Stimulated activated CD8-positive, alpha-beta memory T cell treated with anti-CD3 and anti-CD28 coated beads, Interleukin-15, amount 100 ng/mL, for 4 hours (primary cell): ENCODE measurements at places on chromosomes 6 and 20.

DNA sequence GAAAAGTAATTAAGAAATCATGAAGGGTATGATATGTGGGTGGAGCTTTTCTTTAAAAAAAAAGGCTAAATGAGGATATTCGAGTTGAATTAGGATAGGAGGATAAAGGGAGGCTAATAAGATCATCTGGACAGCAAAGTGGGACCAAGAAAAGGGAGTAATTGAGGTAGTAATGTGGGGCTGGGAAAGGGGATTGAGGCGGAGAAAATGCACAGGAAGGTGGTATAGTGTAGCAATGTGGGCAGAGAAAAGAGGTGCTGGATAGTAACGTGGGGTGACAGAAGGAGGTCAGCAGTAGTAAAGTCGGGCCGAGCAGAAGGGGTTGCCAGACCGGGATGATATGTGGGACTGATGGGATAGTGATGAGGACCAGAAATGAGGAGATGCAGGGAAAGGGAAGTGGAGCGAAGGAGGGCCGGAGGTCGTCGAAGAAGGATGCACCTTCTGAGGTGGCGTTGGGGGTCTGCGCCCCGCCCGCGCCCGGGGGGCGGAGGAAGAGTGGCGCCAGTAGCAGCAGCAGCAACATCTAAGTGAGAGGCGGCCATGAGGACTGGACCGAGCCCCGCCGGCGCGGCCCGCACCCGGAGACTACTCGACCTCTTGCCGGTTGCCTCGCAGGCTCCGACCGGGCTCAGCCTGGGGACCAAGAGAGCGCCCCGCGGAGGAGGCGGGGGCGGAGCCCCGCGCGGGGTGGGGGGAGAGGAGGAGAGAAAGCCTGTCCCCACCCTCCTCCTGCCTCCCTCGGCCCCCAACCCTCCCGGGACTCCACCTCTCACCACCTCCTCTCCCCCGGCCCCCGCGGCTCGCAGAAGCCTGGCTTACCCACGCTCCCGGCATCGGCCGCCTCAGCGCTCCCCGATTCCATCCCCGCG, 887 bp downstream of the GABBR1 start:
- DNase-seq: peak; percentile 48

DNA sequence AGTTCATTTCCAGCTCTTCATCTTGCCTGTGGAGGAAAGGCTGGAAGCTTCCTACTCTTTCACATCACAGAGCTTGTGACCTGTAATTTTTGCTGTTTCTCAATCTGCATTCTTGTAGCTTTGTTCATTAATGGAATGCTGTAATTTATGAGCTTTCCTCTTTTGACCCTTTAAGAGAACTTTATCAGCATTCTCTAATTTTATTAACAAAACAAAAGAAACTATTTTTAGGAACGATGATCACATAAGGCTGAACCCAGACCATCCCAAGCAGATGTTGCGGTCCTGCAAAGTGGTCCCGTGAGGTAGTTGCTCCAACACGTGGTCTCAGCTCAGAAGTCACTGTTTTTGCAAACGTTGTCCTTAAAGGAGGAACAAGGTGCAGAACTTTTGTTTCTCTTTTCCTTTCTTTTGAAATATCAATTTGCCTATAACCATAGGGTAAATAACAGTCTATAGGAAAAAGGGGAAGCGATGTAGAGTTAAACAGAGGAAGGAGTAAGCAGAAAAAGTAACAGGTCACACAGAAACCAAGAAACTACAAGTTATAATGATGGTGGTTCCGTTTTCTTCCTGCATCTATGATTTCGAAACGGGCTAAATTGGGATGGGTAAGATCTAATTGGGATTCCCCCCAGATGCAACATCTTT, 121.3 kb upstream of the PHACTR1 start:
- no peak for DNase-seq

DNA sequence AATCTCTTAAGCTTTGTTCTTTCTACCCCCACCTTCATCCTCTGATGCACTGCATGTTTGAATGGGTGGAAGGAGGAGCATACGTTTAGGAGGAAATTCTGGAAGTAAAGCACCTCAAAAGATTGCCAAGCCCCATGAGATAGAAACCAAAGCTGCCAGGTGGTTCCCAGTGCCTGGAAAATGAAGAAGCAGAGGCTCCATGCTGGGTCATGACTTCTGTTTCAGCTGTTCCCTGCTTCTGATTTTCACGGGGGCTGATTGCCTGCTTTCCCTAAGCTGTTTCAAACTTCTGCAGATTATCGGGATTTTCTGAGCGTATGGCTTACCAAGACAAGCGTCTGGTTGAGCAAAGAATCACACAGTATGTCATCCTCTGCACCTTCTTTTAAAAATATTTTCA, 87.5 kb upstream of the SYNDIG1 start:
- DNase-seq: no peak

- no peak for DNase-seq
These were observed 180.1 kb downstream of the SLC24A3 start for GRCh38 chr20:19392344-19393130.

- no peak for DNase-seq
These were observed 80.9 kb upstream of the TAB2 start for GRCh38 chr6:149236589-149236988.

DNA sequence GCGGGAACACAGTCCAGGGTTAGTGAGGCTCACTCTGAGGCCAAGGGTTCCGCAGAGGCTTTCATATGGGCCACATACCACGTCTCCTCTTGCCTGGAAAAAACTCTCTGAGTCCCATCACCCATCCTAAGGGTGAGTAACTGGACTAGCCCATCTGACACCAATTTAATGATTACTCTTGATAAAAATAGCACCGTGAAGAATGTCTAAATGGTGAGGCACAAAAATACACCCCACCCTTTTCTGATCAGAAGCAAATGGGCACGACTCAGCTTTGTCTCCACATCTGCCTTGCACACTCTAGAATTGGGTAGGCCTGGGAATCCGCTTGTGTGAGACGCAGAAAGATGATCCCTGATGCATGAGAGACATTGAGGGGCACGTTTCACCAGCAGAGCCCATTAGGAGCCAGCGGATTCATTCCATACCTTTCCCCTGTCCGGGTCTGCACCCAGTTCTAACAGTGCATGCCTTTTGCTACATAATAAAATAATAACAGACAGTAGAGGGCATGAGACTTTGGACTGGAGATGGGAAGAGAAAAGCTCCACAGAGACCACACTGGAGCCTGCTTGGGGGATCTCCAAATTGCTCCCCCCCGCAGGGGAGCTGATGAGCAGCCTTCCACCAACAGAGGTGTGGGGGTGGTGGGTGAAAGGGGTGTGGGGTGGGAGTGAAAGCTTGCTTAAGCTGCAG, 110.0 kb upstream of the KCNK16 start:
- no peak for DNase-seq

- no peak for DNase-seq
These were observed 130.5 kb upstream of the MAN1A1 start for GRCh38 chr6:119479860-119480655.

GRCh38 chr6:121647905-121648304, 212.5 kb downstream of the GJA1 start:
- no peak for DNase-seq

DNA sequence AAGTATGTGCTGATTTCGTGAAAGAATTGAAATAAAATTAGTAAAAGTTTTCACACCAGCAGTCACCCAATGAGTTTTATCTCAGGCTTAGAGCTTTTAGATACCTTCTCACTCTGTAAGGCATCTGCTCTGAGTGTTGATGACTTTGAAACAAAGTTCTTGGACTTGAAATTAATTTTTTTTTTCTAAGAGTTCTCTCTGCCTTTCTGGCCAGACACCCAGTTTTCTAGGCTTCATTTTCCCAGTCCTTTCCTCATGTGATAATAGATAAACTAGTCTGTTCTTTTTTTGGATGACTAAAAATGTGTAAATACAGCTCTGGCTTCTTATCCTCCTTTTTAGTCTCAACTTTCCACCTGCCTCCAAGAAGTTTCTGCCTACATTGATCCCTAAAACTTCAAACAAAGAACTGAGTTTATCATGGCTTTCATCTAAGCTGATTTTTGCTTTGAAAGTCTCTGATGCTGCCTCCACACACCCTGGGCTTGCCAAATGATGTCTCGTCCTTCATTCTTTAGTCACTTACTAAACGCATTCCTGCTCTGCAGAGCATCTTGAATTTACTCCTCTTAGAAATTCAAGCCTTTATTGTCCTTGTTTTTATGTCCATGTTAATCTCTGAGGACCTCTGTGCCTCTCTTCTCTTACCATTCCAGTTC, 32.7 kb downstream of the SLX4IP start:
- DNase-seq: no peak

- DNase-seq: no peak
These were observed 169.2 kb downstream of the ZFAND3 start for GRCh38 chr6:37988696-37989095.

DNA sequence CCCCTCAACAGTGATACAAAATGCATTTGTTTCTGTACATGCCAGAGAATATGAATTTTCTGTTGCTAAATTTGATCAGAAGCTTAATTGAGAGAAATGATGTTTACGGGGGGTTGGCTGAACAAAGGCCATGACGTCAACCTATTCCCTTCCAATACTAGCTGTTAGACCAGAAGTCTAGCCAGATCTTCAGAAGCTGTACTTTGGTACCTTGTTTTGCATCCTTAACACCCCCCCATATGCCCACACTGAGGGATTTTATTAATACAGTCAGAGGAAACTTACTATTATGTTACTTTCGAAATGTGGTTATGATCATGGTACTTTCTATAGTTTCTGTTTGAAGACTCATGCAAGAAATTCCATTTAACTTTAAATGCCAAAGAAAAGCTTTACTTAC, 3.1 kb downstream of the NCOA7 start:
- DNase-seq: no peak

DNA sequence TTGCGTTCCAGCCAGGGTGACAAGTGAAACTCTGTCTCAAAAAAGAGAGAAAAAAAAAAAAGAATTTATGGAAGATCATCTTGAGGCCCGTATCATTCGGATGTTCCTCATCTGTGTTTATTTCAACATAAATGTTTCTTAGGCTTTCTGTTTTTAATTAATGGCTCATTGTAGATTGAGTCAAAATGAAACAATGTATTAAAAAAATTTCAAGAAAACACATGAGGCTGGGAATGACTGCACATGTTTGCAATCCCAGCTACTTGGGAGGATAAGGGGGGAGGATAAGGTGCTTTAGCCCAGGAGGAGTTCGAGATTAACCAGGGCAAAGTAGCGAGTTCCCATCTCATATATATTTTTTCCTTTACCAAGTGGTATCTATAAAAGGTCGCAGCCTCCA, 47.3 kb downstream of the ITCH start:
- DNase-seq: no peak
